SK-N-MC (cell line): ENCODE measurements at places on chromosomes 6 and 20.

GRCh38 chr6:120304223-120304622 lies 954.7 kb upstream of the MAN1A1 start:
- DNase-seq, result no peak

- DNase-seq, result no peak
Observed at GRCh38 chr6:146878952-146879340, 280.2 kb downstream of the ADGB start.

- DNase-seq, result no peak
Observed at GRCh38 chr20:56247954-56248782, at the start of gene MC3R. Gene MC3R, plus strand, starts transcription at chr20:56248732. Its CDS starts 112 bp downstream, at chr20:56248844.

GRCh38 chr20:56631318-56631989 lies 2.3 kb downstream of the TFAP2C start:
- DNase-seq, result no peak

GRCh38 chr20:45049438-45049837 lies 51.5 kb downstream of the KCNS1 start:
- DNase-seq, result no peak

DNA sequence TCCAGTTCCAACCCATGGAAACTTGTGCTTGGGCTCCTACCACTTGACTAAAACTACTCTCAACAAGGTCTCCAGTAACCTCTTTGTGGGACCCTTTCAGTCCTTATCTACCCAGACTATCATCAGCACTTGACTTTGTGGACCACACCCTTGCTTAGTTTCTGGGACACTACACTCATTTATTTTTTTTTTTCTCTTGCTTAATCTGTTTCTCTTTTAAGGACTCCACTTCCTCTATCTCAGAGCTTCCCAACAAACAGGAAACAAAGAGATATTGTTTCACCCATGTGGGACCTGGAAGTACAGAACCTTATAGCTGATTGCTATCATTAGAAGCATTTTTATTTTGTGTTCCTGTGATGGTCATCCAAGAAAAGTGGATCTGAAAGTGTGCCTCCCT lies 28.8 kb upstream of the ME1 start:
- no peak for DNase-seq

- no peak for DNase-seq
Observed at GRCh38 chr6:25637211-25637610, 14.8 kb upstream of the SCGN start.

DNA sequence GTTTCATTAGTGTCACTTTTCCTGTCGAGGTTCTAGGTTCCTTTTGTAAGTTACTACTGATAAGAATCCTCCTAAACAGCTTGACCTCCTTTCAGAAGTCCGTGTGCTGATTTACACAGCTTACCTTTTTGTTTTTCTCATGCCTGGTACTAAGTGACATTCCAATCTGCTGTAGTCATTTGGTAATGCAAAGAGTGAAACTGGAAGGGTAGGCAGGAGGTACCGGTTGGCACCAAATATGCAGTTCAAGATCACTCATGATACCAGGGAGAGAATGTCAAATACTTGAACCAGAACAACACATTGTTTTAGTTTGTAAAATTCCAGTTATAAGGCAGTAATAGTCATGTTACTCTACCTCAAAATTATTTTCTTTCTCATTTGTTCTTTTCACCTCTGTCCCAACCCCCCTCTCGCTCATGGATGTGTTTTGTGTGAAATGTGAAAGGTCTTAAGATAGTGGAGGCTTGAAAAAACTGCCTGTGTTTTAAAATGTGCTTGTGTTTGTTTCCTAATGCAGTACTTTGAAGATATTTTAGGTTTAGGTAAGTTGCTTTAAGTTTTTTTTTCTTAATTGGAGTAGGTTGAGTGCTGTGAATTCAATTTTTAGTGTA lies 23.2 kb downstream of the AFDN start:
- no peak for DNase-seq
